Uterus (tissue), 4 donors: ENCODE measurements at places on chromosomes 12 and 14. TPM values are rescaled to one million over a fixed set of nuclear protein-coding genes. Genes with fewer than 3 reads are reported as not detected.

Gene MYBPC1
- not detected for total RNA-seq

GRCh38 chr12:1504895-1505311 lies 89.5 kb downstream of the FBXL14 start:
- no peaks in the 10 kb centered on the region for H3K36me3 ChIP-seq
- no peak for DNase-seq
- no peak overlapping the region for H3K4me3 ChIP-seq
- no peaks in the 10 kb centered on the region for H3K27me3 ChIP-seq
- H3K4me1 ChIP-seq, result peaks cover 4% of the 10 kb centered on the region
- no peak overlapping the region for H3K27ac ChIP-seq

- no peak for DNase-seq
- no peak overlapping the region for H3K4me3 ChIP-seq
- no peaks in the 10 kb centered on the region for H3K27me3 ChIP-seq
These were observed 407.8 kb downstream of the ATP23 start for GRCh38 chr12:58349161-58349560.

GRCh38 chr12:3304436-3305165 lies 186.4 kb upstream of the PRMT8 start:
- no peaks in the 10 kb centered on the region for H3K4me1 ChIP-seq
- DNase-seq, result no peak
- H3K36me3 ChIP-seq, result no peaks in the 10 kb centered on the region
- H3K27ac ChIP-seq, result no peak overlapping the region
- H3K27me3 ChIP-seq, result no peaks in the 10 kb centered on the region

DNA sequence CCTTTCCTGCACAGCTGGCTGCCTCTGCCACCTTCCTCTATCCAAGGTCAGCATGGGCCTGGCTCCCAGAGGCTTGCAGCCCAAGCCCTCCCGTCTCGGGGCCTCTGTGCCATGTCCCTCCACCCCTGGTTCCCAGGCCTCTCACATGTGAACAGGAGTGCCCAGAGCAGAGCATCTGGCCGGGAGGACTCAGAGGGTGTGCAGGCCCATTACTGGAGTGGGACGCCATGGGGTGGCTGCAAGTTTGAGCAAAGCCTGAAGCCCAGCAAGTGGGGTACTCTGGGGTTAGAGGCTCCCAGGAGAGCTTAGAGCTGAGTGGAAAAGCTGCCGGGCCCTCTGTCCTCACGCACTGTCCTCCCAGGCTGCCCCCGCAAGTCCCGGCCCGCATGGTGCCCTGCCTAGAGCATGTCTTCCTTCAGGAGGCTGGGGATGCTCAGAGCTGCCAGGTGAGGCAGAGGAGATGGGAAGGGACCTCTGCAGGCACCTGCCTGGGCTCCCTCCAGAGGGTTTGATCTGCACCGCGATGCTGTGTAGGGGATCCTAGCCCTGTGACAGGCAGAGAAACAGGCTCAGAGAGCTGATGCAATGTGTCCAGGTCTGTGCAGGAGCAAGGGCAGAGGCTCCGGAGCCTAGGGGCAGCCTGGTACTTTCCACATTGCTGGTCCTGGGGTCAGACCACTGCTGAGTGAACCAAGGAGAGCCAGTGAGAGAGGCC lies 39.8 kb downstream of the DIO3 start:
- no peaks in the 10 kb centered on the region for H3K4me1 ChIP-seq
- no peaks in the 10 kb centered on the region for H3K36me3 ChIP-seq
- H3K4me3 ChIP-seq, result no peak overlapping the region
- no peaks in the 10 kb centered on the region for H3K27me3 ChIP-seq
- DNase-seq, result peak; percentile 8

Gene CACNA1C
- total RNA-seq, result 121 TPM

DNA sequence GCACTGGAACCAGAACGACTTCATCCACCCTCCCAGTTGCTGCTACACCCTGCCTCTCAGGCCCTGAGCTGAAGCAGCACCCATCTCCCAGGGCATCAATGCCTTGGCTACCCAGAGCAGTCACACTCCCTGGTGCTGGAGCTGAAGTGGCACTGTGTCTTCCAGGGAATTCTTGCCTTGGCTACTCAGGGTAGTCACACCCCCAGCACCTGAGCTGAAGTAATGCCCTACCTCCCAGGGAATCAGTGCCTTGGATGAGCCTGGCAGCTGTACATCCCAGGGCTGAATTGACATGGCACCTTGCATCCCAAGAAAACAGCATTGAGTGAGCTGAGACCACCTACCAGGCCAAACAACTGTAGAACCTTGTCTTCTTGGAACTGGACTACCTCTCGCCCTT lies 41.2 kb upstream of the TSPAN11 start:
- DNase-seq, result no peak
- H3K36me3 ChIP-seq, result no peaks in the 10 kb centered on the region
- H3K4me1 ChIP-seq, result no peaks in the 10 kb centered on the region
- H3K27ac ChIP-seq, result no peak overlapping the region
- no peak overlapping the region for H3K4me3 ChIP-seq

DNA sequence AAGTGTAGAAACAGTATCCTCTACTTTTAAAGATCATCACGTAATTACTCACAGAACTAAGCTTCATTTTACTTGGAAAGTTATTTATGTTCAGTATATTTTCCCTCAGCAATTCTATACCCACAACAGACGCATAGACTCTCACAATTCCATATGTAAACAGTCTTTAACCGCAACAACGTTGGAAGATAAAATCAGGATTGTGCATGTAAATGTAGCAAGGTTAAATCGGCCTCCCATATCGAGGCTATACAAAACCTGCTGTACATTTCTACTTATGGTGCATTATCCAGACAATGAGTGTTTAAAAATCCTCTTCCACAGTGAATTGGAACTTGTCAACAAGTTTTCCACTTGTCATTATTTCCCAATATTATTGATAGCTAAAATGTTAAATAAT lies 581.1 kb downstream of the SLC16A7 start:
- no peak overlapping the region for H3K27ac ChIP-seq
- no peak overlapping the region for H3K4me3 ChIP-seq
- H3K4me1 ChIP-seq, result no peaks in the 10 kb centered on the region
- H3K27me3 ChIP-seq, result no peaks in the 10 kb centered on the region
- no peaks in the 10 kb centered on the region for H3K36me3 ChIP-seq

DNA sequence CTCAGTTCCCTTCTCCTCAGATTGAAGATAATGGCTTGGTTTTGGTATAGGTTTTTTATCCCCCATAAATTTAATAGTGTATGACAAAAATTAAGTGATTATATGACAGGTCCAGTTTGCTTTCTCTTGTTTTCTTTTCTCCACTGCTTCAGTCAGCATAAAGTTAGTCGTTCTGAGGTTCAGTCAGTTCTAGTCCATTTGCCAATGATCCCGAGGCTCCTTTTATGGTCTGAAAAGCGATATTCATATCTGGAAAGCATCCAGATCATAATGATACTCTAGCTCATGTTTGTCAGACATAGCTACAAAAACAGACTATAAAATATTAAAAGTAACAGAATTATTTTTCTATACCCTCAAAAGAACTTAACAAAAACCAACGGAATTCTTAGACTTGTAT lies 67.1 kb upstream of the SLC38A4 start:
- DNase-seq, result no peak
- no peaks in the 10 kb centered on the region for H3K4me1 ChIP-seq
- H3K27me3 ChIP-seq, result no peaks in the 10 kb centered on the region
- no peak overlapping the region for H3K4me3 ChIP-seq

Gene TCL1B
- total RNA-seq, result not detected

Gene BBOF1
- 22.0 TPM for total RNA-seq

- no peak overlapping the region for H3K27ac ChIP-seq
- DNase-seq, result no peak
- H3K4me3 ChIP-seq, result no peak overlapping the region
- H3K4me1 ChIP-seq, result no peaks in the 10 kb centered on the region
- no peaks in the 10 kb centered on the region for H3K27me3 ChIP-seq
These were observed 31.0 kb downstream of the JAG2 start for GRCh38 chr14:105137481-105138020.

Gene PIK3C2G
- total RNA-seq, result not detected

DNA sequence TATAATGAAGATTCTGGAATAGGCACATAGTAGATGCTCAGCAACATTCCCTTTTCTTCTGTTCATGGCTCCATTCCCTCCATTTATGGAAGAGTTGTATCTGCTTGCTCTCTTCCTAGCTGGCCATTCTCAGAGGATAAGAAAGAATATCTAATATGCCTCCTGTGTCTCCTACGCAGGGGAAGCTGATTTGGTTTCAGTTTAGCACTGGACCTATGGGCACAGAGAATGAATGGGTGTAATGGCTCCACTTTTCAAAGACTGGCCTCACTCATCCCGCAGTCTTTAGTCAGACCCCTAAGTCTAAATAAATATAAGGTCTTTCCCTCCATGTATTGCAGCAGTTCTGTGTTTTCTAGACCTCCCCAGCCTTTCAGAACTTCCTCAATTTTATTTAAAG lies 2.0 kb downstream of the PKP2 start:
- no peaks in the 10 kb centered on the region for H3K27me3 ChIP-seq
- DNase-seq, result no peak
- H3K4me3 ChIP-seq, result no peak overlapping the region
- no peaks in the 10 kb centered on the region for H3K36me3 ChIP-seq
